ENCODE measurements at places on chromosomes 12 and 14.

DNA sequence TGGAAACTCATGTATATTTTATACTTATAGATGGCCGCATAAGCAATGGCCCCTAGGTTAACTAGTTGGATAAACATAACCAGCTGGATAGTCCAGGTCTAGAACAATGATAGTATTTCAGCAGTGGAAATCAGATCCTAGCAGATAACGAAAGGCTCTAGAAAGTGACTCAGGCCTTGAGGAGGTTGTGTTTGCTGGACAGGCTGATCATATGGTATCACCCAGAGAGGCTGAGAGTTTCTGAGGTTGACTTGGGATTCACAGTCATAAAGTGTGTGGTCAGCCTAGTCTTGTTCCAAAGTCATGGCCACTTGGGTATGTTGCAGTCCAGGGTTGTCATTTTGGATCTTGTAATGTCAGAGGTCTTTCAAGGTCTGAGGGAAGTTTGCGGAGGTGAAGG lies 16.8 kb downstream of the FLVCR2 start:
- no peaks in the 10 kb centered on the region for H3K4me1 ChIP-seq
- H3K4me3 ChIP-seq: no peak overlapping the region
- DNase-seq: no peak
- H3K36me3 ChIP-seq: no peaks in the 10 kb centered on the region
- H3K27ac ChIP-seq: no peak overlapping the region
- H3K27me3 ChIP-seq: no peaks in the 10 kb centered on the region

DNA sequence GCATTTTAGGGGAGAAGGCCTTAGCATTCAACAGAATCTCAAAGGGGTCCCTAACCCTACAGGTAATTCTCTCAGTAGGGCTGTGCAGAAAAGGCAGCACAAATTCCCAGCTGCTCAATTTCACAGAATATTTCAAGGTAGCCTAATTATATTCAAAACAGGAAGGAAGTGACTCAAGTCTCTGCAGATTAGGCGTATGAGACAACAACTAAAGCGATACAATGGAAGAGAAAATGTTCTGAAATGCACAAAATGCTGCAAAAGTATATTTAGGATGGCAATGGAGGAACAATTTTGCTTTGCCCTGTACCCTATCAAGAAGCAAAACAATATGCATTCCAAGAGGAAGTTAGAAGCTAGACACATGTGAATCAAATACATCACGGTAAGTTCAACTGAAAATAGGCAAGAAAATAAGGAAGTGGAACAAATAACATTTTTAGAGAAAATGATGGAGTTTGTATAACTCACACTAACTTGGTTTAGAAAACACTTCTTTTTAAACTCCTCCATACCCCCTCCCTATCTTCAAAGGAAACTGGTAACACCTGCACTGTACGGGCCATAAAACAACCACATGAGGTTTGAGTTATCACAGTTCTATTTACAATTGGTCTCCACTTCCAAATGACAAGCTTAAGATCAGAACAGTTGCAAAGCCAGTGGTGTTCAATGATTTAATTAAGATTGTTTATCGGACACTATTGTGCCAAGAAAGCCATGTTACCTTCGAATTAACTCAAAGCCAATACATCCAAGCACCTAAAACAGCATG lies 1.6 kb downstream of the GIT2 start:
- H3K4me3 ChIP-seq: no peak overlapping the region
- no peaks in the 10 kb centered on the region for H3K36me3 ChIP-seq
- no peaks in the 10 kb centered on the region for H3K27me3 ChIP-seq
- H3K27ac ChIP-seq: no peak overlapping the region
- peaks cover 6% of the 10 kb centered on the region for H3K4me1 ChIP-seq

DNA sequence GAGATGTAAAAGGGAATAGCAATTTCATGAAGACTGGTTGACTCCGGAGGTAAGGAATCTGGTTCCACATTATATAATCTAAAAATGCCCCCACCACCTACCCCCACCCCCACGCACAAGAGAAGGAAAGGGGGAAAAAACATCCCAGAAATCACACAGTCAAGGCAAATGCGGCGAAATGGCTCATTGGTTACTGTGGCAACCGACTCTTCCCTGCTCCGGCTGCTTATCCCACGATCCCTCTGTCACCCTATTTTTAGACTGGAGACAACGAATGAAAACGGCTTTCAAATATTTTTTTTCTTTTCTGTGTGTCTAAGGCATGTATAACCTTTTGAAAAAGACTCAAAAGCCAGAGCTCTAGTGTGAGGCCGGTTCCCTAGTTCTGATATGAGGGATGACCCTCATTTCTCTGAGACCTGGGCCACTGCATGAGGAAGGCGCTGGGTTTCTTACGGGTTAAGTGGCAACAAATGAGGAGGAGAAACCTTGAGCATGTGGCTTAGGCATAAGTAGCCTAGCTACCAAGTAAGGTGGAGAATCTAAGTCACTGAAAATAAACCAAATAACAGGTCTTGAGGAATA lies 148.3 kb upstream of the GRIN2B start:
- no peak overlapping the region for H3K4me3 ChIP-seq
- no peaks in the 10 kb centered on the region for H3K27me3 ChIP-seq
- no peak for DNase-seq
- H3K4me1 ChIP-seq: no peaks in the 10 kb centered on the region

DNA sequence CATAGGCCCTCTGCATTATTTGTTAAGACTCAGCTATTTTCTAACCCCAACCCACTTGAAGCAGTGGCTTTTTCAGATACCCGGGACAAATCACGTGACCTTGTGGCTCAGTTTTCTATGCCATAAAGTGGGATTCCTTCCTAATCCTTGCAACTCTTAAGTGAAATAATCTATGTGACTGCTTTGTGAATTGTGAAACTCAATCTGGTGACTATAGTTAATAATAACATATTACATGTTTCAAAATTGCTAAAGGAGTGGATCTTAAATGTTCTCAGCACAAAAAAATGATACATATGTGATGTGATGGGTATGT lies 17.3 kb downstream of the EML1 start:
- no peaks in the 10 kb centered on the region for H3K36me3 ChIP-seq
- H3K4me1 ChIP-seq: no peaks in the 10 kb centered on the region
- no peak overlapping the region for H3K4me3 ChIP-seq

GRCh38 chr12:94726236-94726835 lies 76.0 kb upstream of the TMCC3 start:
- H3K36me3 ChIP-seq: no peaks in the 10 kb centered on the region
- no peaks in the 10 kb centered on the region for H3K27me3 ChIP-seq
- peaks cover 2% of the 10 kb centered on the region for H3K4me1 ChIP-seq
- no peak overlapping the region for H3K4me3 ChIP-seq

All from testis (tissue), 5 donors.